ENCODE measurements at places on chromosomes 5 and 9. TPM values are rescaled to one million over a fixed set of nuclear protein-coding genes. Genes with fewer than 3 reads are reported as not detected.
A peak's percentile ranks its signal among the peaks of the same experiment; 100 is the strongest.

CTSV gene
- total RNA-seq, result 4.8 TPM

DNA sequence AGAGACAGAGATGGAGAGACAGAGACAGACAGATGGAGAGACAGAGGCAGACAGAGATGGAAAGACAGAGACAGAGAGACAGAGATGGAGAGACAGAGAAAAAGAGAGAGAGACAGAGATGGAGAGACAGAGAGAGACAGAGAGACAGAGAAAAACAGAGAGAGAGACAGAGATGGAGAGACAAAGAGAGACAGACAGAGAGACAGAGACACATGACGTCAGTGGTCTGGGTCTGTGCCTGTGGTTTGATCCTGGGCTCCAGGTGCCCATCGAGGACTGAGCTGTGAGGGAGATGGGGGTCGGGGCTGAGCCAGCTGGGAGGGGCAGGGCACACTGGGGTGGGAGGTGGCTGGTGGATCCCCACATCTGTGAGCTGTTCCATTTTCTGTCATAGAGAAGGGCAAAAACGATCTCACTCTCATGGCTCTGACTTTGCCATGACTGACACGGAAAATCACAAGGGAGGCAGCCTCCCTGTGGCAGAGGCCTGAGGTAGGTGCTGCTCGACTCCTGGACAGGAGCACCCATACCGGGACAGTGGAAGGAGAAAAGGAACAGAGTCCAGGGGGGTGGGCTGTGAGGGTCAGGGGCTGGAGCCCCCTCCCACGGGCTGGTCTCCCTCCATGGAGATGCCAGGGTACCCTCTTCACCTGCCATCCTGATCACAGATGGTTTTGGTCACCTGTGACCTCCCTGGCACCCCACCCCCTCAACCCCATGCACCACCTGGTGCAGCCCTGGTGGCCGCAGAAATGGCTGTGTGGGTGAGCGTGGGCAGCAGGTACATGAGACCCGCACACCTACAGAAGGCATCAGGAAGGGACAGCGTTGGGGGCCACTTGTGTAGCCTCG, 28.8 kb downstream of the GLT6D1 start:
- DNase-seq, result no peak

DNA sequence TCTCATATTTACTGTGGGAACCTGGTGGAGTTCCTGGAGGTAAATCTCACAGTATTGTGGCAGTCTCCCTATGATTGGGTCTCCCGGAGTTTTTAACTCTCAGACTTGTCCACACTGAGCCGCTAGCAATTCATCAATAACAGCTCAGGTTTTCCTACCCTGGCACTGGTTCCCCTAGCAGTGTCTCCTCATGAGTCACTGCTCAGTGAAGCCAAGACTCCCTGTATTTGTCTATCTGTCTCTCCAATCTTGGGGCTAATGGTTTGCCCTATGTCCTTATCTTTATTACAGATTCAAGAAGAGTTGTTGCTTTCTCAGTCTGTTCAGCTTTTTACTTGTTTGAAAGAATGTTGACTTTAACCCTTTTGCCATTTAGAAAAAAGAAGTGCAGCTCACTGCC, 176.7 kb upstream of the FGF10 start:
- no peak for DNase-seq

- DNase-seq, result no peak
These were observed 259.4 kb downstream of the AUH start for GRCh38 chr9:91102269-91102668.

SHB gene
- 29.9 TPM for total RNA-seq

GRCh38 chr9:119501374-119501773, 132.1 kb upstream of the BRINP1 start:
- no peak for DNase-seq

DNA sequence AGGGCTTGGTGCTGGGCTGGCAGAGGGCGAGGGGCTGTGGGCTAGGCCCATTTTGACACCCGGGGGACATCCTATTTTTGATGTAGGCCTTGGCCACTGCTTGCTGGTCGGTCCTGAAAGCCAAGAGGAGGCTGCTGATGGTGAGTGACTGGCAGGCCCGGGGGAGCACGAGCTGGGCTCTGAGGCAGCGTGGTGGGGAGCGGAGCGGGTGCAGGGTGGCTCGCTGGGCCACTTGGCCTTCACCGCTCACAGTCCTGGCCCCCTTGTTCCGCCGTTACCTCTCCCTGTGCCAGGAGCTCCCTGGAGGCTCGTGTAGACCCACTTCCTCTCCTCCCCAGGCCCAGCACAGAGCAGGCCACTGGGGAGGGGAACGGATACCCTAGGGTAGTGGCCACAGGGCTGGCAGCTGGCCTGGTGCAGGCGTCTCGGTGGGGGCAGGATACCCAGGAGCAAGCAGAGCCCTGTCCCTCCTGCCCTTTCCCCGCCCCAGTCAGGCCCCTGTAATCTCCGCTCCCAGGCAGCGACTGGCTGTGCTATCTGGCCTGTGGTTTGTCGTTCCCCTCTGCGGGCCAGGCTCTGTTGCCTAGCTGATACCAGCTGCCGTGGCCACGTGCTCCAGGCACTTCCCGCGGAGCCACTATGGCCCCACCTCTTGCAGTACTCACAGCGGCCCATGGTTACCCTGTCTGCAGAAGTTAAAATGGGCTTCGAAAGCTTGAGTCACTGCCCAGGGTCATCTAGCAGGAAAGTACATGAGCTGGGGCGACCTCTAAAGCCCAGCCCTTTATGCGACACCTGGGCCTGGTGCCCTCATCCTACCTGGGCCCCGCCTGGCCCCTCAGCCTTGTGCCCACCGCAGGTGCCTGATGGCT, 11.7 kb upstream of the DOLPP1 start:
- DNase-seq, result peak; percentile 71

ZFP37 gene
- 0.68 TPM for total RNA-seq

SPINK6 gene
- total RNA-seq, result not detected

DNA sequence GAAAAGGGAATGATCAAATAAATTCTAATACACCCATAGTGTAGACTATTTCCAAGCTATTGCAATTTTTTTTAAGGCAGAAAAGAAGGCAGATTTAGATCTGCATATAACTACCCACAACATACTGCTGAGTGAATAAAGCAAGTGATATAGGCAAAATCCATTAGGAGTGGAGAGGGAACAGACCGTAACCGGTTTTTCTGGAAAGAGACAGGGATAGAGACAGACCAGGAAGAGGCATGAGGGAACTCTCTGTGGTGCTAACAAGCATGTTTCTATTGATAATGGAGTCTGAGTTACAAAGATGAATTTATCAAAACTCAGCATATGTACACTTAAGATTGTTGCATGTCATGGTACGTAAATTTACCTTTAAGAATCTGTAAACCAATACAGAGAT, 14.5 kb downstream of the ZDHHC21 start:
- DNase-seq, result no peak

DNA sequence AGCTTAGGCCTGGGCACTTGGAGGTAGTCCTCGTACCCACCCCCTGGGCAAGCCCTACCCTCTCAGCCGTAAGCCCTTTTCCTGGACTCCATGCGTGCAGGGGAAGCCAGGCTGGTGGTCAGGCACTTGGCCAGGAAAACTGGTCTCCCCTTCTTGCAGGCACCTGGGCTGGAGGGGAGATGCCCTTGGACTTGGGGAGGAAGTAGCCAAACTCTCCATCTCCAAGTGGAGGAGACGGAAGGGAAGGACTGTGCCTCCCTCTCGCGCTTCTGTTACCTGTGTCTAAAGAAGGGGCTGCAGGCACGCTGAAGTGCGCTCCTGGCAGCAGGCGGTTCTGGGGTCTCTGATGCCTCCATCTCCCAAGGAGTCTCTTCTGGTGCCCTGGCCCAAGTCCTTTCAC, 283.9 kb downstream of the PBX3 start:
- DNase-seq, result no peak

LIX1 gene
- total RNA-seq, result 0.16 TPM

DNA sequence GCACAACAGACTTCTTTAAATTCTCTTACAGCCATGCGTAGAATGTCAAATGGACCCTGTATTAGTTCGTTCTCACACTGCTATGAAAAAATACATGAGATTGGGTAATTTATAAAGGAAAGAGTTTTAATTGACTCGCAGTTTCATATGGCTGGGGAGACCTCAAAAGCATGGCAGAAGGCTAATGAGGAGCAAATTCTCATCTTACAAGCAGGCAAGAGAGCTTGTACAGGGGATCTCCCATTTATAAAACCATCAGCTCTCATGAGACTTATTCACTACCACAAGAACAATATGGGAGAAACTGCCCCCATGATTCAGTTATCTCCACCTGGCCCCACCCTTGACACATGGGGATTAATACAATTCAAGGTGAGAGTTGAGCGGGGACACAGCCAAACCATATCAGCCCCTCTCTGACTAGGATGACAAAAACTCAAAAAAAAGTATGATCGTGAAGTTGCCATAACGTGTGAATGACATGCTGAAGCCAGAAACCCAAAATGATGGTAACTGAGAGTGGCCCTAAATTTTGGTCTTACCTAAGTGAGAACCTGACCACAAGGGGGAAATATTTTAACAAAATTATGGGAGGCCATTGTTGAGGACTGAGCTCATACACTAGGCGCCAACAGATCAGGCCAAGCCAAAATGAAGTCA, 17.5 kb upstream of the TEX10 start:
- no peak for DNase-seq

GRCh38 chr9:14188538-14188937, 125.4 kb downstream of the NFIB start:
- DNase-seq, result no peak

- no peak for DNase-seq
These were observed 21.7 kb downstream of the ABO start for GRCh38 chr9:133253268-133253667.

DNA sequence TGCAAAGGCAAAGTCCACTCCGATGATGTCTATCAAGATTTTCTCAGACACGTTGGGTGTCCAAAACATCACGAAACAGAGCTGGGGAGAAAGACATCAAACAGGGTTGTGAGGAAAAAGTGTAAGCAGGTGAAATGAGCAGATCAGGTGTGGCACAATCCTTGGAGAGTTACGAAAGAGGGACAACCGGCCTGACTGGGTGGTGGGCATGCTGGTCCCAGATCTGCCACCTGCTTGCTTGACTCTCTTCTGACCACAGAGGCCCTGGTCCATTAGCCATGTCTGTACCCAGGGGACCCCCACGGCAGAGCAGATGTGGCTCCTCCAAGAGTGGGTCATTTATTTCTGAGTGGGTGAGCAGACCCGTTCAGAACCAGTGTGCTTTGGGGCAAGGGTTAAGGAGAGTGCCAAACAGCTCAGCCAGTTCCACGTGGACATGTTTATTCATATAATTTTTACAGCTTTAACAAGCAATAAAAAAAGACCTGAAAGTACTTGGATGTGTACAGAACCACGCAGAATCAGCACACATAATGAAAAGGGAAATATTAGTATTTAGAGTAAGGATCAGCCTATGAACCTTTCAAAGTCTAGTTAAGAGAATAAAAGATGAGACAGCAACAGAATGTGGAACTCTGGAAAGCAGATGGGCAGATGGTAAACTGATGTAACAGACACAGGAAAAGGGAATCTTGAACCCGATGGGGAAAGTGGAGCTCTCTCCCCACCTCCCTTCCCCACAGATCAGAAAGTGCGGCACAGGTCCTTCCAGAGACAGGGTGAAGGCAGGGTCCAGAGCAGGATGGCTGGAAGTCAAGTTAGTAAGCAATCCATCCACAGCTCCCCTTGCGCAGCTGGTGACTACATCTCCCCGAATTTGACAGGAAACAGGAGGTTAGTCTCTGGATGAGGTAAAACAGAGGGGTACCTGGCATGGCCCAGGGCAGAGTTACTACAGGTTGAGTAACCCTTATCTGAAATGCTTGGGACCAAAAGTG, 52.5 kb downstream of the OTULIN start:
- DNase-seq, result no peak

DNA sequence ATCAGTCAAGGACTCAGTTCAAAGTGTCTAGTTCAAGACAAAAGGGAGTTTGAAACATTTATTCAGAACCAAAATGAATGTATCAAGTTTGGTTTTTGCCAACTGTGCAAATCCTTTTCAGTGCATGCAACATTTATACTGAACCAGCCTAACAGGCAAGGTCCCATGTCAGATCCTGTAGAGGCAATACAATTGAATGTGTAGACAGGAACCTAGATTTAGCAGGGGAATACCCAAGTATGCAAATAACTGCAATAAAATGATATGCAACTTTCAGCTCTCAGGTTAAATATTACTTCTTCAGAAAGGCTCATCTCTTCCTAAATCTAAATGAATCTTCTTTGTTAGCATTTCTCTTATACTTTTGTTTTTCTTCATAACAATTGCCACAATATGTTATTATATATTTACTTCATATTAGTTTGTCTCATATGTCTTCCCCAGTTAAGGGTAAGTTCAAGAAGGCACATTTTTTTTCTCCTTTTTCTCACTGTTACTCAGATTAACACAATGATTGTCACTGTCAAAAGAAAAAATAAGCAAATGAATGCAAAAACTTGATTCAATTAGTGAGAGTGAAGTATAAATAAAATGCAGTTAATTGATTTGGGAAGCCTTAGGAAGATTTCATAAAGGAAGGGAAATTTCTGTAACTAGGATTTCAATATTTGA, 163.9 kb upstream of the RASA1 start:
- DNase-seq, result no peak

GRCh38 chr5:80916676-80917075, 43.5 kb upstream of the RASGRF2 start:
- DNase-seq, result no peak

GPSM1 gene
- total RNA-seq, result 8.4 TPM

STKLD1 gene
- total RNA-seq, result not detected

CRB2 gene
- total RNA-seq, result 0.82 TPM

DNA sequence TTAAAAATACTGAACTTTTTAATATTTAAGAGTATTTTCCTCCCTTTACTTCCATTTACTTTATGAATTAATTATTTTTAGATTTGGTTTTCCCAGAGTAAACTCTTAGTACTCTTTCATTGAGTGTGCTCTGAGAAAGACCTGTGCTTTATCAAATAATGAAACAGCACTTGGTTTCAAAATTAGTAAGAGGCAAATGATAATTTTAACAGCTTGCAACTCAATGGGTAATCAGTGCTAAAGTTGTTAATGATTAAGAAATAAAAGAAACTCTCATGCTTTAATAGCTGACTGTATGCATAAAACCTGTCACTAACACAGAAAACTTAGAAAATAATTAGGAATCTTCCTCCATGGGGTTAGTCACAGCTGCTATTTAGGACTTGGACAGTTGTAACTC, 244.4 kb downstream of the RFX3 start:
- no peak for DNase-seq

SHC3 gene
- 4.8 TPM for total RNA-seq

GRCh38 chr9:130590305-130590704, 10.9 kb downstream of the FUBP3 start:
- no peak for DNase-seq

CDKN2A gene
- total RNA-seq, result not detected

DNA sequence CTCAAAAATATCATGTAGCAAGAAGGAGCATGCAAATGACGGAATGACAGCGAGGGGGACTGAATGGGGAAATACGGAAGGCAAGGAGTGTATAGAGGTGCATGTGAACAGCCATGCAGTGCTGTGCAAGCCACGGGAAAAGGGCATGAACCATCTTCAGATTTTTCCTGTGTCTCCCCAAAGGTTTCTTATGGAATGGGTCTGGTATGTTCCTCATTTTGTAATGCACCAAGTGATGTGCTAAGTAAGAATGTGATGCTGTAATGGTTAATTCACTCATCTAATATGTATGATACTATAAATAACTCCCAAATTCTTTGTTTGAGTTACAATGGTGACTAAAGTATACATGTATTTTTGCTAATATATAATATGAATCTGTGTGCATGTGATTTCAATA, 99.0 kb upstream of the DAB2 start:
- no peak for DNase-seq

HNRNPH1 gene
- 358 TPM for total RNA-seq
